ENCODE measurements at places on chromosomes 7 and 10.

- DNase-seq, result no peak
These were observed 492.0 kb upstream of the AKR1E2 start for GRCh38 chr10:4334015-4334414.

GRCh38 chr7:159227433-159227832, 82.8 kb upstream of the VIPR2 start:
- no peak for DNase-seq

GRCh38 chr10:5965266-5965665, 12.1 kb downstream of the IL15RA start:
- DNase-seq, result no peak

DNA sequence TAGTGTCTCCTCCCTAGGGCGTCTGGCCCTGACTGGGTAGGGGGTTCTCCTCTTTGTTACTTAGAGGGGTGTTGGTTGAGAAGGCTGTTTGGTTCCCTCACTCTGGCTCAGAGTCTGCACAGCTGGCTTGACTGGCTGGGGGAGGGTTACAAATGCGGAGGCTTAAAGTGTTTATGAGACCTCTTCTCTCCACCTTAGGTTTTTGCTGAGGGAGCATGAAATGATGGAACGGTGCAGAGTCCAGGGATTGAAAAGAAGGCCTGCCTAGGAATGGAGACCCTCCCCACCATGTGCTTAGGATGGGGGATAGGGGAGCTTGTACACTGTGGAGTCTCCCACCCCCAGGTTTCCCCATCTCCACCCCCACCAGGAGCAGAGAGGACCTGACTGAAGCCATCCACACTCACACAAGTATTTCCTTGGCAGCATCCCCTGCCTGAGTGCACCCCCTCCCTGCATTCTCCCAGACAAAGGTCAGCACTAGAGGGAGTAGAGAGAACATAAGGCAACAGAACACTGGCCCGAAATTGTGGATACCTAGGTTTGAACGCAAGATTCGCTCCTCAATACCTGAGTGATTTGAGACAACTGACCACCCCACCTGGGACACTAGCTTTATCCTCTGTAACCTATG, 1.7 kb upstream of the LDB1 start:
- no peak for DNase-seq

DNA sequence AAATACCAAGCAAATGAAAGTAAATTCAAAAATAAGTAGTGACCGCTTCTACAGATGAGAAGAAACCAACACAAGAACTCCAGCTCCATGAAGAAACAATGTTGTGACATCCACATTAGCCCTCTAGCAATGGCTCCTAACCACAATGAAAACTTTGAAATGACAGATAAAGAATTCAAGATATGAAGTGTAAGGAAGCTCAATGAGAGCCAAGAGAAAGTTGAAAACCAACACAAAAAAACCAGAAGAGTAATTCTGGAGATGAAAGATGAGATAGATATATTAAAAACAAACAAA, 68.2 kb upstream of the DDC start:
- no peak for DNase-seq

GRCh38 chr10:22853906-22854447, 73.9 kb upstream of the ARMC3 start:
- no peak for DNase-seq

DNA sequence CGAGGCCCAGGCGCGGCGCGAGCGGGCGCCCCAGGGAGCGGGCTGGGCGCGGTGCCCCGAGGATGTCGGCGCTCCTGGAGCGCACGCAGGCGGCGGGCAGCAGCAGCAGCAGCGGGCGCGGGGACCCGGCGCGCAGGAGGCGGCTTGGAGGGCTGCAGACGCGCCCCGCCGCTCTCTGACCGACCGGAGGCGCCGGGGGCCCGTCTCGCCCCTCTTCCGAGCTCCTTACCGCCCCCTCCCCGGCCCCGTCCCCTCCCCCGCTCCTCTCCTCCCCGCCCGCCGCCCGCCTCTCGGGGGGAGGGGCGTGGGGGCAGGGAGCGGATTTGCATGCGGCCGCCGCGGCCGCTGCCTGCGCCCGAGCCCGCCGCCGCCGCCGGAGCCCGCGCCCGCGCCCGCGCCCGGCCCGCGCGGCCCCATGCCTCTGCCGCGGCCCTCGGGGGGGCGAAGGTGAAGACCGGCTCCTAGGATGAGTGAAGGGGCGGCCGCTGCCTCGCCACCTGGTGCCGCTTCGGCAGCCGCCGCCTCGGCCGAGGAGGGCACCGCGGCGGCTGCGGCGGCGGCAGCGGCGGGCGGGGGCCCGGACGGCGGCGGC, at the start of gene NRG3:
Gene NRG3 (plus strand): TSS at position 320 of the 592 bp plus-strand sequence.
- no peak for DNase-seq

DNA sequence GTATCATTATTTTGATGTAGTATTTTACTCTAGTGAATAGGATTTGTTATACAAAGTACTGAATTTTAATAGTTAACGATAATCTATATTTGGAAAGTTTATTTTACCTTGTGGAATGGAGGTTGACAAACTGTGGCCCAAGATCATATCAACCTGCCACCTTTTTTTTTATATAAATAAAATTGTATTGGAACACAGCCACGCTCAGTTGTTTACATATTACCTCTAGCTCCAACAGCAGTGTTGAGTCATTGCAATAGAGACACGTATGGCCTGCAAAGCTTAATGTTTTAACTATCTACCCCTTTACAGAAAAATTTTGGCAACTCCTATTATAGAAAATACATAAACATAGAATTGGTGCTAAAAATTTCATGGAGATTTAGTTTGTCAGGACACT, 239.3 kb downstream of the THSD7A start:
- DNase-seq, result no peak

GRCh38 chr10:84654671-84655070, 326.3 kb downstream of the CCSER2 start:
- DNase-seq, result no peak

DNA sequence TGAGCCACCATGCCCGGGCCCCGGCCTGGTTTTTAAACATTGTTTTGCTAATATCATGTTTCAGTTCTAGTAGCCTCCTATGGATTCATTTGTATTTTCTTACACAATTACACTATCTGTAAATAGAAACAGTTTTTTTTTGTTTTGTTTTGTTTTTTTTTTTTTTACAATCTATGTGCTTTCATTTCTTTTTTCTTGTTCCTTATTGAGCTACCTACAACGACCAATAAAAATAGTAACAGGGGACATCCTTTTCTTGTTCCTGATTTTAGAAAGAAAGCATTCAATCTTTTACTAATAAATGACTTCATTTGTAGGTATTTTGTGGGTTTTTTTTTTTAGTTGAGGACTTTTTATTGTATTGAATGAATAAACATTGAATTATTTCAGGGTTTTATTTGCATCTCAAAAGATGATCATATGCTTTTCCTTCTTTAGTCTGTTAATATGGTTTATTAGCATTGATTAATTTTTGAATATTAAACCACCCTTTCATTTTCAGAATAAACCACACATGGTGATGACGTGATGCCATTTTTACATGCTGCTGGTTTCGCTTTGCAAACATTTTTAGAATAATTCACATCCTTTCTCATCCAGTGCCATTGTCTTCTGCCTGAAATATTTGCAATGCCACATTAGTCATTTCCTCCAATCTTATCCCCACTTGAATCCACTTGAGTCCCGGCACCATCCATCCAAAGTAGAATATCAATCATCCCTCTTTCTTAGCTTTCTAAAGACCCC, 18.1 kb upstream of the AKR1E2 start:
- no peak for DNase-seq

DNA sequence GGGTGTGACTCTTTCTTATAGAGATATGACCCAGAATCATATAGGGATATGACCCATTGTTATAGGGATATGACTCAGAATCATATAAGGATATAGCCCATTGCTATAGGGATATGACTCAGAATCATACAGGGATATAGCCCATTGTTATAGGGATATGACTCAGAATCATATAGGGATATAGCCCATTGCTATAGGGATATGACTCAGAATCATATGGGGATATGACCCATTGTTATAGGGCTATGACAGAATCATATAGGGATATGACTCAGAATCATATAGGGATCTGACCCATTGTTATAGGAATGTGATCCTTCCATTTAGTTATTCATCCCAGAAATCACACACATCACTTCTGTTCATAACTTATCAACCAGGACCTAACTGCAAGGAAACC, 312.2 kb upstream of the ADARB2 start:
- no peak for DNase-seq

DNA sequence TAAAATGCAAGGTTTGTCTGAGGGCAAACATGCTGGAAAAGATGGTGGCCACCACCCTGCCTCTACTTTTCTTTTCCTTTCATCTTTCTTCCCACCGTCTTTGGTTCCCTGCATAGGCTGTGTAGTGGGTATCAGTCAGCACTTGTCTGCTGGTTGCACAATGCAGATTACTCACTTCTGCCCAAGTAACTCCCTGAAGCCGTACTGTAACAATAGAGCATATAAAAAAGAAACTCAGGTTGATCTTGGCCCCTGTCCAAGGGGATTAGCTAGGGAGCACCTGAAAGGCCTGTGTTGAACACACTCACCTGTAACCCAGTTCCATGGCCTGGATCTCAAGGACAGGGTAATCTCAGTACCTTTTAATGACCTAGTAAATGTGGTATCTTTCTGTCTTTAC, 533.0 kb upstream of the GALNT17 start:
- no peak for DNase-seq

GRCh38 chr7:107742678-107743566, 1.0 kb upstream of the CBLL1 start:
- no peak for DNase-seq

GRCh38 chr7:33534833-33535232, 370.5 kb upstream of the BMPER start:
- no peak for DNase-seq

DNA sequence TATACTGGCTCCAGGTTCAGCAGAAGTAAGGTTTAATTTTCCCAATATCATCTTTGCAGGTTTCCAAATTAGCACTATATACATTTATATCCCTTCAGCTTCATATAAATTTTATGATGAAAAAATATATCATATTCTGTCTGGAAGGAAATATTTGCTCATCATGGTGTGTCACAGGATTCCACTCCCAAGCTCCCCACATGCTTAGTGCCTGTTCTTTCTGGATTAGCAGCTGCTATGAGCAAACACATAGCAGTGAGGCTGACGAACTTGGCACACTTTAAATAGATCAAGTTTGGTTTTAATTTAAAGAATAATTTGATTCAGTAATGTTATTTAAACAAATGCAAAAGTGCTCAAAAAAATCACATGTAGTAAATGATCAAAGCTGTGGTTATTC, 251.9 kb downstream of the AGMO start:
- no peak for DNase-seq

DNA sequence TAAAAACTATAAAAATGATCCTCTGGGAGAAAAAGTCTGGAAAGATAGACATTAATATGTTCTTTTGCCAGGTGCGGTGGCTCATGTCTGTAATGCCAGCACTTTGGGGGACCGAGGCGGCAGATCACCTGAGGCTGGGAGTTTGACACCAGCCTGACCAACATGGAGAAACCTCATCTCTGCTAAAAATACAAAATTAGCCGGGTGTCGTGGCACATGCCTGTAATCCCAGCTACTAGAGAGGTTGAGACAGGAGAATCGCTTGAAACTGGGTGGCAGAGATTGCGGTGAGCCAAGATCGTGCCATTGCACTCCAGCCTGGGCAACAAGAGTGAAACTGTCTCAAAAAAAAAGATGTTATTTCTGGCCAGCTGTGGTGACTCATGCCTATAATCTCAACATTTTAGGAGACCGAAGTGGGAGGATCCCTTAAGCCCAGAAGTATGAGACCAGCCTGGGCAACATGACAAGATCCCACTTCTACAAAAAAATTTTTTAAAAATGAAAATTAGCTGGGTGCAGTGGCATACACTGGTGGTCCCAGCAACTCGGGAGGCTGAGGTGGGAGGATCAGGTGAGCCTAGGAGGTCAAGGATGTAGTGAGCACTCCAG, 101.9 kb upstream of the LRRN3 start:
- DNase-seq, result no peak

DNA sequence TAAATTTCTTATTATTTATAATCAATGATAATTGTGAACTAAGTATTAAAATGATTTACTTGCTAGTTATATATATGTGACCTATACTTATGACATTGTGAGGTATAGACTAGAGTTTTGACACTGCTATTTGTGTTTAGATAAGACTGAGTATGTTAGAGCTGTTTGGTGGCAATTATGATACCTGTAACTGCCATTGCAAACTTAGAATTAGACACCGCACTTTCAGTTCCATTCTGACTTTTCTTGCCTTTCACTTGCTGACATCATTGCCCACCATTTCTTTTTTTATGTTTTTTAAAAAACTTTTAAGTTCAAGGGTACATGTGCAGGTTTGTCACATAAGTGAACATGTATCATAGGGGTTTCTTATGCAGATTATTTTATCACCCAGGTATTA, 214.5 kb downstream of the MBL2 start:
- DNase-seq, result no peak

GRCh38 chr7:131636092-131636491, 79.7 kb upstream of the PODXL start:
- DNase-seq, result no peak

GRCh38 chr10:129335942-129336341, 131.1 kb upstream of the MGMT start:
- DNase-seq, result no peak

- DNase-seq, result no peak
These were observed 96.0 kb downstream of the GATA3 start for GRCh38 chr10:8150401-8150905.
